Right ventricle myocardium superior (tissue), 1 donor: ENCODE measurements at places on chromosomes 13 and 19.

- no peak for DNase-seq
Observed at GRCh38 chr19:50312967-50313811, 16.0 kb downstream of the KCNC3 start.

- no peak for DNase-seq
Observed at GRCh38 chr13:47044842-47045241, 148.0 kb upstream of the HTR2A start.

DNA sequence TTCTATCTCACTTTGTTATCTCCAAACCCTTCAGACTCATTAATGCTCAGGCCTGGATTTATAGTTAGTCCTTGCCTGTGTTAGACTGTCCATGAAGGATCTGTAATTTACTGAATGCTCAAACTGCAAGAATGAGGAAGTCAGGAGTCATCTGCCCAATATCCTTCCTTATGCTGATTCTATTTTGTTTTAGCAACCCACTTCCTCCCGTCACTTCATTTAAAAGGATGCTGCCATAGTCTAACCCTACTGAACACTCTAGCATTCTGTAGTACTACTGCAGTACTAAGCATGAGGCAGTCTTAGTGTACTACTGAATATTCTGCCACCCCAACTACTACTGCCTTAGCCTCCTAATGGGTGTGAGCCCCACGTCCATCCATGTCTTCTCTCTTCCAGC is 1.5 kb downstream of the FCAR start:
- no peak for DNase-seq

- DNase-seq, result no peak
Observed at GRCh38 chr13:19998960-19999359, 40.4 kb downstream of the ZMYM2 start.

- DNase-seq, result peak; percentile 78
Observed at GRCh38 chr19:50204811-50205675, 1.6 kb downstream of the MYH14 start.
